ENCODE measurements at places on chromosomes 1 and 21.

DNA sequence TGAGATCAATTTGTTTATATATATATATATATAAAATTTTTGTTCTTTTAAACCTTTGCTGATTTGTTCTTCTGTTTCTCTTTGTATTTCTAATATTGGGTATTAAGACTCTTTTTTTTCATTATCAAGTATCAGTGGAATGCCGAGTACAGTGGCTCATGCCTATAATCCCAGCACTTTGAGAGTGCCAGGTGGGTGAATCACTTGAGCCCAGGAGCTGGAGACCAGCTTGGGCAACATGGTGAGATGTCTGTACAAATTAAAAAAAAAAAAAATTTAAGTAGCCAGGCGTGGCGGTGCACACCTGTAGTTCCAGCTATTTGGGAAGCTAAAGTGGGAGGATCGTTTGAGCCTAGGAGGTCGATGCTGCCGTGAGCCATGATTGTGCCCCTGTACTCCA lies 67.1 kb downstream of the MAST2 start:
- no peak for DNase-seq

DNA sequence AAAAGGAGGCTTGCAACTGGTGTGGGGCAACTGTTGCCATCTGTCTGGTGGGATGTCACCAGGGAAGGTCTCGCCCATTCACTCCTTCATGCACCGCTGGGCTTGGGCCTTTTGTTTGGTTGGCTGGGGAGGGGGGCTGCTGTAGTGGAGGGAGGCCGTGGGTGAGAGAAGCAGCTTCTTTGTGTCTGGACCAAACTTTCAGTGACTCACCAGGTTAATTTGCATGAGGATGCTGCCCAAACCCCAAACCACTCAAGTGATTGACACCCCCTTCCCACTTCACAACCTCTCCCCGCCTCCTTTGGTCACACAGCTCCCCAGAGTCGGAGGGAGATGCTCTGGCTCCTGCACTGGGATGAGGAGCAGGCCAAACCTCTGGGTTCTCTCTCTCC lies 19.7 kb downstream of the BTG2 start:
- DNase-seq, result no peak

DNA sequence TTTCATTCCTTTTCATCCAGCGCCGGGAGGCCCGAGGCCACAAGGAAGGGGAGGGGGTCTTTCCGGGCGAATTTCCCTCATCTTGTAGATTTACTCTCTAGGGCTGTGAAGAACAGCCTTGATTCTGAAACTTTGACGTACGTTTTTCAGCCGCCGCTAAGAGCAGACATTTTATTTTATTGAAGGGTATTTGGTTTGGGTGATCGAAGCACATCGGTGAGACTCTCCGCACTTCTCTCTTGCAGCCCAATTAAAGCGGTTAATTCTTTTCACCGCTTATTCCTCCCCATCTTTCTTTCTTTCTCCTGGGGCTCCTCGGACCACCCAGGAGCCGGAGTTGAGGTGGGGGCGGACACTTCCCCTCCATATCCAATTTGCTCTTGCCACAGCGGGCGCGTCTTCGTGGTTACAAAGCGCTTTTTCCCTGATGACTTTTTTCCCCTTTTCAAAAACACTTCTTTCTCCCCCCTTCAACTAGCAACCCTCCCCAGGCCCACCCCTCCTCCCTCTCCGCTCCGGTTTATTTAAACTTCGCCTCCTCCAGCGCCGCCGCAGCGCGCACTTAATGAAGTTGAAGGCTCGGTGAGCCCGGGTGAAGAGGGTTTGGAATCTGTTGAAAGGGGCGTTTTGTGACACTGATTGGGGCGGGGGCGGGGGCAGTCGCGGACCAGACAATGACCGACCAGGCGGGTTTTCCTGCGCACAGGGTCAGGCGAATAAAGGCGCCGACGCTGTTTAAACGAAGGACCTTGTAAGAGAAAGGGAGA lies 5.9 kb downstream of the FOXD2 start:
- DNase-seq, result no peak

DNA sequence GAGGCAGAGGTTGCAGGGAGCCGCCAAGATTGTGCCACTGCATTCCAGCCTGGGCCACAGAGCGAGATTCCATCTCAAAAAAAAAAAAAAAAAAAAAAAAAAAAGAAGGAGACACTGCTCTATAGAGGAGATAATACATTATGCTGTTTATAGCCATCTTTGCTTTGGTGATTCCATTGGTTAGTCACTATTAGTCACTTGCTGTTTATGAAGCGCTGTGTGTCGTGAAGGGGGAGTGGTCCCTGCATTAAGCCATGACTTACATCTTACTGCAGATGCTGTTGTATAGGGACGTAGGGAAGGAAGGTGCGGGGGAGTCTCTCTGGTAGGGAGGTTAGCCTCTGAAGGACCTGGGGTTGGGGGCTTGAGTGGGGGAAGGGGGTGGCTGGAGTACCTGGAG lies 48.3 kb downstream of the HUNK start:
- DNase-seq, result no peak

DNA sequence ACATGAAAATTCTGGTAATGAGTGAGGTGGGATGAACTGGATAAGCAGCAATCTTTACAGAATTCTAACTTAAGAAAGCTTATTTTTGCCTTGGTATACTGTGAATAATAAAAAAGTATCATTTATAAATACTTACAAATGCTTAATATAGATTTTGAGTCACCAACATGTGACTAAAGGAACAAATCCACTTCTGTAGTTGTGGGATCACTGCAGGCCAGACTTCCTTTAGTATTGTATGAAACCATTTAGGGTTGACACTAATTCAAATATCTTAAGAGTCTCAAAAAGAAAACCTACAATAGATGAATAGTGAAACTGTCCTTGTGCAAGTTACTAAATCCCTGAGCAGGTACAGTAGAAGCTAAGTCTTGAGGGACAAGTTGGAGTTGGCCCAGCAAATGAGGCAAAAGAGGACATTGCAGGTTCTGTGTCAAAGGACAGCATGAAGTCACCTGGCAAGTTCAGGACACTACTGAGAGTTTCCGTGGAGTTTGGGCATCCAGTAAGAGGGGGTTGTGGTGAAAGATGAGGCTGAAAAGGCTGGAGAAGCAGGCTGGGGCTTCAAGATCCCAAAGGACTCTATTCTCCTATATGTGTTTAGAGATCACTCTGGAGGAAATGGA lies 5.9 kb upstream of the THEM4 start:
- DNase-seq, result no peak

DNA sequence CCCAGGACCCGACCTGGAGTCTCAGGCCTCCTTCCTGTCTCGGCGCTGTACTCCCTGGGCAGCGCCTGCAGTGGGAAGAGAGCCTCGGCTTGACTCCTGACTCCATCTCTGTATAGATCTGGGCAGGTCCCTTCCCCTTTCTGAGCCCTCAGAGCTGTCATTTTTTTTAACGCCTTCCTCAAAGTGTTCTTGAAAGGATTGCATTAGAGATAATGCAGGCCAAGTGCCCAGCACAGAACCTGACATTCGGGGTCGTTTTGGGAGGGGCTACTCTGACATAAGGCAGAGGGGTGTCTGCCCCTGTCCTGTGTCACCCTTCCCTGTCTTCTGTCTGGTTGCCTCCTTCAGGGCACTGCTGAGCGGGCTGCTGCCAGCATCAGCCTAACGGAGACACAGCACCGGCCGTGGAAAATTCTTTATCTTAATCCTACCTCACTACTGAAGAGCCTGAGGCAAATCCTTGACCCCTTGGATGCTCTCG lies 271.6 kb downstream of the TRABD2B start:
- no peak for DNase-seq

DNA sequence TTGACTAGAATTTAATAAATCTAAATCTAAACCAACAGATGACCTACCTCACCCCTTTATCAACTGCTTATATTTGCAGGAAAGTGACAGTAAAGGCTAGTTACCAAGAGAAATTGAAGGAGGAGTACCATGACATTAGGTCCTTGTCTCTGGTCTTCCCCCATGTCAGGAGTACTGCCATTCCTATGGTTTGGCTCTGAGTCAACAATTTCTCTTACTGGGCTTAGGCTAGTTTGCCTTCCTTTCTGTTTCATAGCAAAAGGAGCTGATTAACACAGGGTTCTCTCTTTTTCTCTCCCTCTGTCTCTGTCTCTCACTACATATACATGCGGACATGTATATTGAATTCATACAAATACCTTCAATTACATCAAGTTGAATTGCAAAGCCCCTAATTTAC lies 579.9 kb downstream of the DPYD start:
- no peak for DNase-seq

DNA sequence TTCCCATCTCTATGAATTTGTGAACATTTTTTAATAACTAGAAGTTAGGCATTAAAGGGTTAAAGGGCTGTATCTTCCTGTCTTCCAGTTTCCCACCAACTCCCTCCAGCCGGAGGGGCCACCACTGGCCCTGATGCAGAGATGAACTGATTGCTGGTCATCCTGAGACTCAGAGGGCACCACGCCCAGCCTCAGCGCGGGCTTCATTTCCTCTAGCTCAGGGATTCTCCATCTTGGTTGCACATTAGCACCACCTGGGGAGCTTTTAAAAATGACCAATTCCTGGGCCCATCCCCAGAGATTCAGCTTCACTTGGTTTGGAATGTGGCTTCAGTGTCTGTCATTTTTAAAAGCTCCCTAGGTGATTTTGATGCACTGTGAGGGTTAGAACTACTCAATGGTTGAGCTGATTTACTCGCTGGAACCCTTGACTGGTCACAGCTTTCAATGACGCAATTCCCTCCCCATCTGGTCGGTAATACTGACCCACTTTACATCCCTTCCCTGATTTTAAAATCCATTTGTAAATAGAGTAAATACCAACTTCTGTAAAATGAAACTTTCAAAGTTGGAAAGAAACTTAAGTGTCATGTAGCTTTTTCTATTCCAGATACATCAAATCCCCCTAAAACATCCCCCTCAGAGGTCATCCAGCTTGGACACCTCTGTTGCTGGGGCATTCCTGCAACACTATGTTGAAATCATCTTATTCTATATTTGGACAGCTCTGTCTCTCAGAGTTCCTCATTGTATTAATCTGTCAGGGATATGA lies 5.1 kb downstream of the NAV1 start:
- DNase-seq, result no peak

GRCh38 chr1:221567859-221568507 lies 173.9 kb downstream of the DUSP10 start:
- no peak for DNase-seq

DNA sequence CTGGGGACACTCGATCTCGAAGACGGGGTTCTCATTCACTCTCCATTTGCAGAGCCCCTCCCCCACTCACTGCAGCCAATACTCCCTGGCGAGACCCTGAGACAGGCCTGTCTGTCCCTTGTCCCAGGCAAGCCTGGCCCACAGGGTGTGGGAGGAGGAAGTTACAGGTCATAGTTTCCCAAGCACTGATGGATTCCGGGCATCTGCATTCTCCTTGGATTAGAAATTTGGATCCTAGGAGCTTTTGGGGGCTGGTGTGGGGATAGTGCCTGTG lies 11.3 kb downstream of the WNT3A start:
- DNase-seq, result no peak

DNA sequence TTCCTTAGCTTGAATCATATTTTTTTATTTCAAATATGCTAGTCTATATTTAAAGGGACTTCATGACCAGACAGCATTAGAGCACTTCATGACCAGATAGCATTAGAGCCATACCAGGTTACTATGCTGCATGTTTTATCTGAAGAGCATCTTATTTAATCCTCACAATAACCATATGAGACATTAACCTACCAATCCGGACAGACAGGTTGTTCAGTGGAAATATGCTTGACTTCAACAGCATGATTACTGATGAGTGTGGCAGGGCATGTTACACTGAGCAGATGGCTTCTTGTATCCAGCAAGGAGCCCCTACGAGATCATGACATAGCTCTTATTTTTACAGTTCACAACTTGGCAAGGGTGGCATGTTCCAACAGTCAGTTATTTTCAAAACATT lies 85.0 kb upstream of the KCTD3 start:
- DNase-seq, result no peak

DNA sequence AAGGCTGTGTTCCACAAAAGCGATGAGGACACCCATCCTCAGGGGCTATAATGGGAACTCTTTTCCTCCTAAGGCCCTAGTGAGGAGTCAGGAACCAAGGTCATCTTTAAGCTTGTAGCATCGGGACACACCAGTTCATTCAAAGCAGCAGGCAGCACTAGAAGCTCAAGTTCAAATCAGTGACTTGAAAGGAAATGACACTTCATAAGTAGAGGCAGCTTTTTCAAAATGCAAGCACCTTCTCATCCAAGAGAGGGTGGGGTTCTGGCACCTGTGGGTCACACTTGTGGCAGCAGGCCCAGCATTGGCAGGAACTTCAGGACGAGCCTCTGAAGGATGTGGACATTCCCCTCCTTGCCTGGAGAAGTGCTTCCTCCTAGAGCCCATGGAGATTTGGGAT lies 496.3 kb downstream of the KIF26B start:
- DNase-seq, result no peak

DNA sequence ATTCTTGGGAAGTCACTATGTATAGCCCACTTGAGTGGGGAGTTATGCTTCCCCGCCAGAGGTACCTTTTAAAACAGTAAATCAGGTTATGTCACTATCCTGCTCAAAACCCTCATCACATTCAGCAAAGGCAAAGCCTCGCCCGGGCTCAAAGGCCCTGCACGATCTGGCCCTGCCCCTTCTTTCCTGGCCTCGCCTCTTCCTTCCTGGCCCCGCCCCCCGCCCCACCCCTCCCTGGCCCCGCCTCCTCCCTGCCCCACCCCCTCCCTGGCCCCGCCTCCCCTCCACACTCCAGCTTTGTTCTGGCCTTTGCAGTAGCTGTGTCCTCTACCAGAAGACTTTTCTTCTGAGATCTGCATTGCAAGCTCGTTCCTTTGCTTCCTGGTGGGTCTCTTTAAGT lies 6.6 kb downstream of the LDLRAD2 start:
- no peak for DNase-seq

DNA sequence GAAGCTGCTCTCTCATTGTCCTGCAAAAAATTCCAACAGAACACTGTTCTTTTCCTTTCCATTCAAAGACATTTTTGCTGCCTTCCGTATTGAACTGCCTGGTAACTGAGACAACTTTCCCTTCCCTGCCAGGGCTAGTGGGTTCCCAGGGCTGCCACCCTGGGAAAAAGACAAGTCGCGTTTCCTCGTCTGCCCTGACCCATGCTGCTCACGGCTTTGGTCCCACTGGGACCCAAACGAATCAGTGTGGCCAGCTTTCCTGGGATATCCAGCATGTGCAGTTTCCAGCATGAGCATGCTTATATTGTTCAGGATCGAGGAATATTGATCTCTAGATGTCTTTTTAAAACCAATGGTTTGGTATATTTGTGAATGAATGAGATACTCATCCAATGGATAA lies 18.2 kb downstream of the SOX13 start:
- no peak for DNase-seq

GRCh38 chr1:113166473-113166872 lies 93.5 kb downstream of the LRIG2 start:
- no peak for DNase-seq
